Stimulated activated naive CD4-positive, alpha-beta T cell (primary cell): ENCODE measurements at places on chromosomes 4 and X.

DNA sequence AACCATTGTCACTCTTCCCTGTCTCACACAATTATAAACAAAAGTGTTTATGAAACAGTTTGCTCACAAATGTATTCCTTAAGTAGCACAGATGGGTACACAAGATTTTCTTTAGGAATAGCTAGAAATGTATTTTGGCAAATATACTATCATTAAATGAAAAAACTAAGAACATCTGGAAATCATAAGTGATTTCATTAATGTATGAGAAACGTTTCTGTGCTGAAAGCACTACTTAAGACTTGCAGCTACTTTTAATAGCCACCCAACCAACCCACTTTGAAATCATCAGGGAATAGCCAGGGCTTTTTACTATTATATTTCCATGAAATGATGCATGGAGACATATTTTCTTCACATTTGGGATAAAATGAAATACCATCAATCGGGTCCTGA, 62.3 kb upstream of the NAP1L5 start:
- DNase-seq: no peak

DNA sequence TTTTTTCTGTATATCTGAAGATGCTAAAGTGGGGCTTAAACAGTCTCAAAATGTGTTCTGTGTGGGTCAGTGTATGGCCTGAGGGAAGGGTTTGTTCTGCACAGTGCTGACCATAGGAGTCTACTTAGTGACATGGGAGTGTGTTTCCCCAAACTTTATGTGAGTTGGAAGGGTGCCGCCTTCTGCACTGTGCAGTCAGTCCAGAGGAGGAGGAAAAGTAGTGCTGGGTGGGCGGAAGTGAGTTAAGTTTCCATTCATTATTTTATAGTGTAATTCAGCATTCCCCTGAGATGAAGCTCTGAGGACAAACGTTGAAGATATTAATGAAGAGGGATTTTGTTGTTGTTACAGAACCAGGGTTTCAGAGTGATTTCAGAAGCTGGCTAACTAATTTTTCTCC, 2.9 kb downstream of the CHST7 start:
- no peak for DNase-seq

DNA sequence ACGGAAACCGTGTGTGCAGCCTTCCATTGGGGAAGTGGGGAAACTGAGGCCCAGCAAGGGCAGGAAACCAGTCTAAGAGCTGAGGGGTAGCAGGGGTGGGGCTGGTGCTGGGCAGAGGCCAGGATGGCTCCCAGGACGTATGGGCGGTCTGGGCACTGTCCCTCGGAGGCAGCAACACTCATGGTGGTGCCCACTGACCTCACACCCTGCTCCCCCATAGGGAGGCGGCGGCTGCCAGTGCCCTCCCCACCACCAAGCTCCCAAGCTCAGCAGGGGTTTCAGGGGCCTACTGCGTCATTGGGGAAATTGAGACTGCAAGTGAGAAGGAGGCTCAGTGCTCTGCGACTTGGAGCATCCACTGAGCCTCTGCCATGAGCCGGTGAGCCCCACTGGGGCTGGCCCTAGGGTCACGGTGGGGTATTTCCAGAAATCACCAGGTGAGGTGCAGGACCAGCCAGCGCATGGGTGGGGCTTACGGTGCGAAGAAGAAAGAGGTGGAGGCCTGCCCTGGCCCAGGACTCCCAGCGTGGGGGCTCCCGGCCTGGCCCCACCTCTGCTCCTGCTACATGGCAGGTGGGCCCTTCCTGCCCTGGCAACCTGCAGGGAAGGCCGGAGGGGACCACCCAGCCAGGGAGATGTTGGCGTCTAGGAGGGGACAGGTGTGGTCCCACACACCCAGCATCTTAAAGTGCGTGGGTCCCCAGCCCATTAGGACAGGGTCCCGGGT, 915 bp downstream of the MSANTD1 start:
- no peak for DNase-seq

DNA sequence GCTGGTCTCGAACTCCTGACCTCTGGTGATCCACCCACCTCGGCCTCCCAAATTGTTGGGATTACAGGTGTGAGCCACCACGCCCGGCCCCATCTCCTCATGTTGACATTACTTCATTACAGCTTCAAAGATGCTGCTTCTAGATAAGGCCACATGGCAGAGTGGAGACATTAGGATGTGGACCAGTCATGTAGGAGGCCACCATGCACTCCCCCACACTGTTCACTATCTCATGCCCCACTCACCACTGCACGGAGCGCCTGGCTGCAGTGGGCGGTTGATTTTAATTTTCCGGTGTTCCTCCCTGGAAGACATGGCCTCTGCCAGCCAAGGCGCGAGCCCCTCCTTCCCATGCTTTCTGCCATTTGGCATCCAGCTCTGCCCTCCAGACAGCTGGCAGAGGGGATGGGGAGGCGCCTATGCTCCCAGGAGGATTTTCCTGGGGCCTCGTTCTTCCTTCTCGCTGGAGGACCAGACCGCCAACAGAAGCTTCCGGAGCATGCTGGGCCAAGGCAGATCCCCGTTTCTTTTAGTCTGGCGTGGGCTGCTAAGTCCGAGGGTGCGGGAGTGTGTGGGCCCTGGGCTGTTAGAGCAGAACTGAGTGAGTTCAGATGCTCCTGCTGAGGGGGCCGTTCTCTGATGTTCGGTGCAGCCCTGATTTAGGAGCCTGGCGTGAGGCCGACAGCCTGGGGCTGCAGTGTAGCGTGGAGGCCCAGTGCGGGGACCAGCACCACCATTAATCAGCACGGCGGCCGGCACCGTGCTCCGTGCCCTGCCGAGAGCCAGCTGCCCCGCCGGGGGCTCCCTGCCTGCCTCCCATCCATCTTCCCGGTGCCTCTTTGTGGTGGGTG, 93.1 kb downstream of the SORCS2 start:
- no peak for DNase-seq

- DNase-seq: no peak
Measured at GRCh38 chr4:81399306-81400086, 72.2 kb downstream of the RASGEF1B start.

- no peak for DNase-seq
Measured at GRCh38 chrX:15718283-15718970, 19.6 kb upstream of the CA5B start.

DNA sequence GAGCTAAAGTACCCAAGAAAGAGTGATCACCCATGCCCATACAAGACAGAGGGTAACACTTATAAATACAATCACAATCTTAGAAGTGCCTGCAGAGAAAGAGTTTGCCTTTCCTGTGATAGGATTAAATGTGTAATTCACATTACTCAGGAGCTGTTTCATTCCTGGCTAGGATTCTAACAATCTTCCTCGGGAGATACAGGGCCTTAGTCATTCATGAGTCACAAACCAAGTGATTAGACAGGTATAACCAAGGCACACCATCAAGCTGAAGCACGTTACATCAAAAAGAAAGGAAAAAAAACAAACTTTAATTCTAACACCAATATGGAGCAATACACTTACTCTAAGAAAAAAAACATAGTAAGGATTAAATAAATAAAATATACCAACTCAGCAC, 14.9 kb downstream of the ABCG2 start:
- DNase-seq: no peak

DNA sequence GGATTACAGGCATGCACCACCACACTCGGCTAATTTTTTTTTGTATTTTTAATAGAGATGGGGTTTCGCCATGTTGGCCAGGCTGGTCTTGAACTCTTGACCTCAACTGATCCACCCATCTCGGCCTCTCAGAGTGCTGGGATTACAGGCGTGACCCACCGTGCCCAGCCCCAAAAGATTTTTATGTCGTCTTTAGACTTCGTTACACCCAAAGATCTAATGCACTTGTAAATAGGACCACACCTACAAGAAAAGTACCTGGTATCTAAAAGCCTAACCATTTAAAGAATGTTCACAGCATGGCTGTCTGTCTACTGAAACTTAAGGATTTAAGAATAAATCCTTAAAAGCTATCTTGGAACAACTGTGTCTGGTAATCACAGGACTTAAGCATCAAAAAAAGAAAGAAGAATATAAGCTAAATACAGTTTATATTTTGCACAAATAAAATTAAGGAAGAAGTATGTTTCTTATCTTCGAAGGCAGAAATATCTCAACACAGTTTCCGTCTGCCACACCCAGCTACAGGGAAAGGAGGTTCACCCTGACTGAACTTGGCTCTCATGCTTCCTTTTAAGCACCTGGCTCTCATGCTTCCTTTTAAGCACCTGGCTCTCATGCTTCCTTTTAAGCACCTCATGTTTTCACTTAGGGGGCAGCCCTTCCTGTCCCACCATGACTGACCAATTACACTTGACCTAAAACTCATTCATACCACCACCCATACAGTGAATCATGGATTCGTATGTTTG, 92.0 kb upstream of the STS start:
- no peak for DNase-seq

DNA sequence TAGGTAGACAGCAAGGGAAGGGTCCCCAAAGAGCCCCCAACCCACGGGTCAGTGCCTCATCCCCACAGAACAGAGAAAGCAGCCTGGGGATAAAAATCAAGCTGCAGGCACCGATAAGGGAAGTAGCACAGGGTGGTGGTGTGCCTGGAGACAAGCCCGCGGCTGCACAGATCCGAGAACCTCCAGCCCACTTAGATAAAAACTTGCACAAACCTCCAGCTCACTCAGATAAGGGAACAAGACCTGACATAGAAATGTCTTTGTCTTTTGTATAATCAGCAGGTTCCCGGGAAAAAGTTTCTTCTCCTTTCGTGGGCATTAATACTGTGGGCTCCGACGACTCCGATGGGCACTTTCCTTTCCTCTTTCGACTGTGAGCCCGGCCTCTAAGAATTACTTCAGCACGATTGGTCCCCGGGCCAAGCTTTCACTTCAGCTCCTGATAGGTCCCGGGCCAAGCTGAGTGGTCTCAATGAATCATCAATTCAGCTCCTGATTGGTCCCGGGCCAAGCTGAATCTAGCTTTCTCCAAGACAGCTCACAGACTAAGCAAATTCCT, 32.4 kb downstream of the PRDX4 start:
- no peak for DNase-seq

- no peak for DNase-seq
Measured at GRCh38 chrX:3216581-3217180, 129.8 kb downstream of the MXRA5 start.

- DNase-seq: peak; percentile 43
Measured at GRCh38 chrX:41781500-41781899, 57.5 kb downstream of the GPR82 start.

GRCh38 chrX:21781525-21781924, 23.6 kb upstream of the SMPX start:
- no peak for DNase-seq

DNA sequence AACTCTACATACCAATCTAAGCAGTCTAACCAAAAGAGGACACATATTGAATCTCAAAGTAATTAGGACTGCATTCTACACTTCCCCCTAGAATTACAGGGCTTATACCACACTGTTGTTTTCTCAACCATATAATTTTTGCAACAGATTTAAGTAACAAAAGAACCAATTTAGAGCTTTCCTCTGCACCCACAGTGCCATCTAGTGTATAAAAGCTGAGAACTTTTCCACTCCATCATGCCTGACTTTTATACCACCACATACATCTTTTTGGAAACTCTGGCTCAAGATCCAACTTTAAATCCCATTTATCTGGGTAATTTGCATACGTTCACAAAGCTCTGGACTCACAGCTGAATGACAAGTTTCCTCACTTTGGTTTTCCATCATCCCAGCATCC, 99.5 kb downstream of the EFHC2 start:
- DNase-seq: no peak

DNA sequence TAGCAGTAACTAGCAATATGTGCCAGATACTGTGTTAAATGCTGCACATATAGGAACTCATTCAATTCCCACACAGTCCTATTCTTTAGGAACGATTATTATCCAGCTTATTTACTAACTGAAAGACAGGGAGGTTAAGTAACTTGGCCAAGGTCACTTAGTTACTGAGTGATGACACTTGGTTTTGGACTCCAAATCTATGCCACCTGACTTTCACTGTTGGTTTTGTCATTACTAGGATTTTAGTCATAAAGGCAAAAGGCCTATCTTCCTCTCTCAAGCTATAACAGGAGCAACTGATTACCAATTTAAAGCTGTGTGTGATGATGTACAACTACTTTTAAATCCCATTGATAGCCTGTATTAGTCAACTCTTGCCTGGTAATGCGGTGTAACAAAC, 138.9 kb upstream of the STX18 start:
- no peak for DNase-seq

- DNase-seq: no peak
Measured at GRCh38 chr4:62953752-62954151, 1455.5 kb downstream of the TECRL start.

GRCh38 chr4:17134565-17134964, 236.1 kb upstream of the LDB2 start:
- no peak for DNase-seq
